CD4-positive, alpha-beta T cell treated with Interleukin-4 for 1 hour (primary cell): ENCODE measurements at places on chromosomes 7 and 10.

DNA sequence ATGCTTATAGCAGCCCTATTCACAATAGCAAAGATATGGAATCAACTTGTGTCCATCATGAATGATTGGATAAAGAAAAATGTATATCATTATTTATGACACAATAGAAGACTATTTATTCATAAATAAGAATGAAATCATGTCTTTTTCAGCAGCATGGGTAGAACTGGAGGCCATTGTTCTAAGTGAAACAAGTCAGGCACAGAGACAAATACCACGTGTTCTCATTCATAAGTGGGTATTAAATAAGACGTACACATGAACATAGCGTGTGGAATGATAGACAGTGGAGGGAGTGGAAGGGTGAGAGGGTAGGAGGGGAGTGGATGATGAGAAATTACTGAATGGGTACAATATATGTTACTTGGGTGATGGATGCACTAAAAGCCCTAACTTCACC lies 762.4 kb downstream of the REEP3 start:
- DNase-seq, result no peak

- DNase-seq, result peak; percentile 35
Measured at GRCh38 chr10:61779950-61780659, 117.4 kb downstream of the CABCOCO1 start.

DNA sequence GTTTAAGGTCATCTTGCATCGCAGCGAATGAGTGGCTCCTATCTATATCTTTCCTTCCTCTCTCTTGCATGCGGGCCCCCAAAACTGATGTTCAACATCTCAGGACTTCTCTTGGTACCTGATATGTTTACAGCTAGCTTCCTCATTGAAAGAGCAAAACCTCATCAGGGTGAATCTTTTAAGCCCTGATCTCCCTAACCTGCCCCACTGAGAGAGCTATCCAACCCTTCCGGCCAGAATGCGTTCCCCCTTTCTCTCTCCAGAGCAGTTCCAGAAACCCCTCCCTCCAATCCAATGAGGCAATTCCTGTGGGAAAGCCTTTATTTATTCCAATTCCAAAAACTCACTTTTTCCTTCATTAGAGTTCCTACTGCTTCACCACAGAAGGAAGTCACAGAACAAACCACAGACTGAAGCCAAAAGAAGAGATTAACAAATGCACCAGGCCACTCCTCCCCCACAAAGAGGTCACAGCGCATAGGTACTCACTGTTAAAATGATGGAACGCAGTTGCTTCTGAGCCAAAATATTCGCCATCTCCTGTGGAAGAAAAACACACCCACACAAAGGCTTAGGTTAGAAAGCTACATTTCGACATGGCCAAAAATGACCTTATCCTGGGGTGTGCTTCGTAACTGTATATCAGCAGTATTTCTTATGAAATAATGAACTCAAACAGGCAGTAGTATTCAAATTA lies 232.4 kb downstream of the ELMO1 start:
- DNase-seq, result no peak

DNA sequence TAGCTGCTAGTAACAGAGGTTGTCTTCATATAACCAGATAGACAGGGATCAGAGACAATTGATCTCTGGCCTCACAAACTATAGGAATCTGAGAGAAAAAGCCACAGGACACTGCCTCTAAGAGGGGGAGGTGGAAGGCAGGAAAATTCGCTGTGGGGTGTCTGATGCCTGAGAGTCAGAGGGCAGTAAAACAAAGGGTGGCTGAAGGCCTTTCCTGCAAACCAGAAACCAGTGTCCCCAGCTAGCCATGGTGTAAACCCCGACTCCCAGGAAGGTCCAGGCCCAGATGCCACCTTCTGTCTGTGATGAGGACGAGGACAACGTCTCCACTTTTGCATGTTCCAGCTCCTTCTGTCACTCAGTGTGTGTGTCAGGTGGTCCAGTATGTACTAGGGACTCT lies 215.1 kb downstream of the ADARB2 start:
- DNase-seq, result no peak

- DNase-seq, result no peak
Measured at GRCh38 chr7:93923942-93924341, 2.4 kb downstream of the GNG11 start.

GRCh38 chr10:128058106-128058749 lies 68.0 kb downstream of the MKI67 start:
- DNase-seq, result no peak

GRCh38 chr10:124523901-124524300 lies 62.3 kb downstream of the LHPP start:
- no peak for DNase-seq

DNA sequence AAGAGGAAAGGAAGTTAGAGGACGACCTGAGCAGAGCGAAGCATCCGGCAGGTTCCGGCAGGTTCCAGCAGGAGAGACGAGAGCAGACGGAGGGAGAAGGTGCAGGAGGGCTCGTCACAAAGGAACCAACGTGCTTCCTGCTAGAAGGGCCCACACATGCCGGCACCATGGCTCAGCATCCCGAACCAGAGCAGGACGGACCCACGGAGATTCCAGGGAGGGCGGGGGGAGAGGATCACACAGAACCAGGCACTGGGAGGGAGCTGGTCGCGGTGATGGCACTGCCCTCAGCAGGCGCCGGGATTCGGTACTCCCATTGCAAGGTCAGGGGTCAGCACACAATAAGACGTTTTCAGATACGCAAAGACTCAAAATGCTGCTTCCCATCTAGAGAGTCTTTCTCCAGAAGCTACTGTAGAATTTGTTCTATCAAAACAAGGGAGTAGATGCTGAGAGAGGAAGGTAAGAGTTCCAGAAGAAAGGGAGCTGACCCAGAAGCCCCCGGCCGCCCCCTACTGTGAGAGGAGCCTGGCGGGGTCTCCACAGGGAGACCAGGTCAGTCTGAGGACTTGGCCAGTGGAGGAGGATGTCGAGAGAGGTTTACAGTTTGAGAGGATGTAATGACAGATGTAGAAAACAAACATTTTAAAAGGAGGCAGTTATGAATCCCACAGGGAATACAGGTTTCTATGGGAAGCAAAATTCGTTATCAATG lies 23.6 kb upstream of the PWWP2B start:
- no peak for DNase-seq

DNA sequence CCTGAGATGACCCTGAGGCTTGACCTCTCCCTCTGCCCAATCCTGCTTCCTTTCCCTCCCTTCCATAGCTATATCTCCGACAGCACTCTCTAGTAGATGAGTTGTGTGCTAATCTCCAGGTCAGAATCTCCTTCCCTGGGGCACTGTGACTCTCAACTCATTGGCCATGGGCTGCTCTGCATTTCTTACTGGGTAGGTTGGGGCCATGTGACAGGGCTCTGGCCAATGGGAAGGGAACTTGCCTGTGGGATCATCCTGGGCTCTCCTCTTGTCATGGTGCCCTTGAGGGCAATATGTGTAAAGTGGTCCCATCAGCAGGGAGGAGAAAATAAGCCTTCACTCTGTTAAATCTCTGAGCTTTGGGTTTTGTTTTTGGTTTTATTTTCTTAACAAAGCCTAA lies 80.1 kb upstream of the ANKRD1 start:
- DNase-seq, result no peak

- no peak for DNase-seq
Measured at GRCh38 chr10:72612203-72612826, 13.6 kb downstream of the MICU1 start.
